Femur (tissue), 1 donor: ENCODE measurements at places on chromosomes 5 and 9.

DNA sequence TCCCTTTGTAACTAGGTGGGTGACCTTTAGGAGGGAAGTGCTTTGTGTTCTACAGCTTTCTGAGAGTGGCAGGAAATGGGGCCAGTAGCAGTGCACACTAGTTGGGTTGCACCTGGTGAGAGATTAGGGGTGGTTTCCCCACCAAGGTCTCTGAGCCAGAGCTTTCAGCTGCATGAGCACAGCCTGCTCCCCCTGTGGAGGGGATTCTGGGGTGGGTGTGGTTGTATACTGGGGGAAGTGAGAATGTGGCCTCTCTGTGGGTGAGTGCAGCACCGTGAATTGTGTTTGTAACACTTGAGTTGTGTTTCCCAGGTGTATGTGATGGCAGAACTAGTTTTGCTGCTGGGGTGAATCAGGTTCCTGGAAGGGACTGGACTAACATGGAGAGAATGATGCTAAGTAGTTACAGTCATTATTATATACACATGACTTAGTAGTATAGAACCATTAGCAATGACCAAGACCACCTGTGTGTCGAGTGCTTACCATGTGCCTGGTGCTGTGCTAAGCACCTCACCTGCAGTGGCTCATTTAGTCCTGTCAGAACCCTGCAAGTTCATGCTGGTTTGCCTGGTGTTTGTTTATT, 11.8 kb upstream of the CXXC5 start:
- DNase-seq: peak; percentile 61

GRCh38 chr5:58071566-58071965, 388.3 kb downstream of the PLK2 start:
- no peak for DNase-seq

DNA sequence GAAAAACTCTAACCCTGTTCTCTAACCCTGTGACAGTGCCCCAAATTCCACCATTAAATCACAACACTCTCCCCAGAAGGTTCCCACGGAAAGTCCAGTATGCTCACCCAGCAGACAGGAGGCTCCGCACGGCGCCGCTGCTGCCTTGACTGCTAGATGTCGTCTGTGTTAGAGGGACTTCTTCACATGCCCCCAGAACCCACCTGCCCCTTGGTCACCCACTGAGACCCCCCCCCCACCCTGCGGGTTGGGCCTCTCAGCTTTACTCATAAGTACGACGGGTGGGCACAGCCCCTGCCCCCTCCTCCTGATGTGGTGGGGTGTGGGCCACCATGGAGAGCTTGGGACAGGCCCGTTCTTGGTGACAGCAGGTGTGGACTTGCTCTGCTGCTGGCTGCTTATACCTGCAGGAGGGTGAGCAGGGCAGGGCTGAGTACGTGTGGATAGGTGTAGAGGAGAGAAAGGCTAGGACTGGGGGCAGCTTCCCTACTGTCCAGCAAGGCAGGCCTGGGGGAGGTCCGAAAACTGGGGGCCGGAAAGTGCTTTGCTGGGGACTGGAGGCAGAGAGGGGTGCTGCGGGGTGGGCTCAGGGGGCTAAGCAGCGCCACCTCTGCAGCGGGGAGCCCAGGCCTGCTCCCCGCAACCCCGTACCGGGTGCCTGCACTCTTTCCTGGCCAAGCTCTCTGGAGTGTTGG, 57.5 kb upstream of the OLFM1 start:
- no peak for DNase-seq

- peak; percentile 47 for DNase-seq
These were observed 87.3 kb upstream of the SLC44A1 start for GRCh38 chr9:105157171-105157583.

- peak; percentile 65 for DNase-seq
These were observed 579 bp downstream of the SLC12A7 start for GRCh38 chr5:1111241-1111726.
